ENCODE measurements at places on chromosomes 16 and 17. TPM values are rescaled to one million over a fixed set of nuclear protein-coding genes. Genes with fewer than 3 reads are reported as not detected.

- DNase-seq: peak; percentile 85
Observed at GRCh38 chr17:82051776-82052637, at the start of the genes GPS1 and RFNG. GPS1 (plus strand) TSS chr17:82051898; CDS start chr17:82051932, 34 bp downstream. RFNG (minus strand) TSS chr17:82051811; CDS start chr17:82051766, 45 bp downstream.

The MYH8 gene
- total RNA-seq: not detected

The TMEM100 gene
- total RNA-seq: 0.20 TPM

GRCh38 chr16:67652578-67653127 lies 7.4 kb downstream of the ACD start:
- peak; percentile 97 for DNase-seq

GRCh38 chr16:11036868-11037410 lies 92.6 kb downstream of the CLEC16A start:
- DNase-seq: no peak
